ENCODE measurements at places on chromosomes 6 and 20. TPM values are rescaled to one million over a fixed set of nuclear protein-coding genes. Genes with fewer than 3 reads are reported as not detected.

RAB5IF gene
- 82.9 TPM for total RNA-seq

C6orf52 gene
- total RNA-seq = 3.9 TPM

SYTL3 gene
- total RNA-seq = 55.3 TPM

SEMG1 gene
- not detected for total RNA-seq

PXDC1 gene
- total RNA-seq = 6.3 TPM

CPNE5 gene
- not detected for total RNA-seq

NELFCD gene
- 88.2 TPM for total RNA-seq

PTCHD4 gene
- total RNA-seq = 1.1 TPM

SLC22A2 gene
- total RNA-seq = not detected

SDC4 gene
- total RNA-seq = 100 TPM

PDE7B gene
- 0.61 TPM for total RNA-seq

TFB1M gene
- total RNA-seq = 43.8 TPM

RTN4IP1 gene
- 9.1 TPM for total RNA-seq

COL9A3 gene
- total RNA-seq = 29.7 TPM
